Stimulated activated CD8-positive, alpha-beta memory T cell treated with anti-CD3 and anti-CD28 coated beads, Interleukin-15, amount 100 ng/mL, for 4 hours (primary cell): ENCODE measurements at places on chromosomes 7 and 10.

- DNase-seq = no peak
Measured at GRCh38 chr10:86653987-86654386, 360 bp upstream of the OPN4 start.

GRCh38 chr7:144720149-144720548 lies 115.7 kb downstream of the TPK1 start:
- DNase-seq = no peak

DNA sequence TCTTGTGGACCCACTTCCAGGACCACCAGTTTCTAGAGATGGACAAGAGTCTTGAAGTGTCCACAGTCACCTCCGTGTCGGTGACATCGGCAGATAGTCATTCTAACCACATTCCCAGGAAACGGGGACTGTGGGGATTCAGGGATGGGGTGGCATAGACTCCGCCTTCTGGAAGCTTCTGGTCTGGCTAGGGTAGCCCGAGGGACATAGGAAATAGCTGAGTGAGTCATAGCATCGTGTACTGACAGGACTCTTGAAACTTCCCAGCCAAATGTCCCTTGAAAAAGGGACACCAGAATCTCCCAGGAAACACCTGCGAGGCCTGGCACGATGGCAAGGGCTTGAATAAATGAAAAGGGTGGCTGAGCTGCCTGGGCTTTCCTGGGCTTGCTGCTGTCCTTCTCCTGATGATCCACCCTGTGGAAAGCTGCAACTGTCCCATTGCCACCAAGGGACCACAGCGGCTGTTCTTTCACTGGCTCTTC lies 84.1 kb upstream of the LRRC4 start:
- no peak for DNase-seq

GRCh38 chr10:11831520-11831951 lies 8.4 kb downstream of the PROSER2 start:
- DNase-seq = no peak

DNA sequence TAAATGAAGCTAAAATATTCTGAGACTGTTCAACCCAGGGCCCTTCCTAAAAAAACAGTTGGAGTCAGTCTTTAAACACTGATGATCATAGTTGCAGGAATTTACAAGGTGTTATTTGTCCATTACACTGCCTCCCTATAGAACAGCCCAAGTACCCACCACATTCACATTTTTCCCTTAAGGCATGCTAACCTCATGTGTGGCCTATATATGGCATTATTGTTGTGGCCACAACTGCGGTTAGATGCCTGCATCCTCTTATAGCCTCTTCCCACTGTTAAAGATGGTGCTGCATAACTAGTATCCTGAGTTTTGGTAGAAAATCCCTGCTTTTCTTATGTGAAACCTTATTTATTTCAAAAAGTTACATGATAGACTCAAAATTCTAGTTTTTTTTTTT lies 287.9 kb upstream of the SEMA3A start:
- DNase-seq = no peak

DNA sequence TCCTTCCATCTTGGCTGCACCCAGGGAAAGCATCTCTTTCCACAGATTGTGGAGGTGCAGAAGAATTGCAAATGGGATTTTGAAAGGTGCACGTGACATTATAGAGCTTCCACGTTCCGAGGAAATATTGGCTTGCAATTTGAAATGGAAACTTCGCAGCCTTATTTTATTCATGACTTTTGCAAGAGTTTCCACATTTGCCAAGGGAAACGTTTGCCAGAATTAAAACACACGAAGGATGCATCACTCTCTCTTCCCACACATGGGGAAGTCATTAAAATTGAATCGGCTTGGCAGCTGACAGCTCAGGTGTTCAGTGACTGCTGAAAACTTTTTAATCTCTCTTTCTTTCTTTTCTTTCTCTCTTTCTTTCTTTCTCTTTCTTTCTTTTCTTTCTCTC lies 475.4 kb upstream of the IGFBP3 start:
- no peak for DNase-seq

DNA sequence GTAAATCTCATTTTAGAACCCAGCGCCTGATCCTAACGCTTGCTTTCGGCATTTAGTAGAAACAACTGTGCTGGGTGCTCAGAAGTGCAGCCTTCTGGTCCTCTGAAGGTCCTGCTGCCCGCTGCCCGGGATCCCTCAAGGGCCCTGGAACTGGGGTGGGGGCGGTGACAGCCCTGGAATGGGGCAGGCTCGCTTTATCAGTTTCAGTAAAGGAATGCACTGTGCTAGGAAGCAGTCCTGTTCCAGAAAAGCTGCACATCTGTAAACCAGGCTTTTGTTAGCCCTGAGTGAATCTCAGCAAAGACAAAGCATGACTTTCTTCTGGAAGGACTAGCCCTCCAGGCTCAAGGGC lies 254.6 kb downstream of the TNS3 start:
- no peak for DNase-seq

GRCh38 chr7:131288450-131288849 lies 39.2 kb upstream of the MKLN1 start:
- no peak for DNase-seq

GRCh38 chr7:108328174-108328651 lies 128.0 kb downstream of the NRCAM start:
- no peak for DNase-seq

GRCh38 chr7:95871075-95871848 lies 98.9 kb downstream of the DYNC1I1 start:
- no peak for DNase-seq

- DNase-seq = no peak
Measured at GRCh38 chr7:53121374-53121773, 85.9 kb downstream of the POM121L12 start.

DNA sequence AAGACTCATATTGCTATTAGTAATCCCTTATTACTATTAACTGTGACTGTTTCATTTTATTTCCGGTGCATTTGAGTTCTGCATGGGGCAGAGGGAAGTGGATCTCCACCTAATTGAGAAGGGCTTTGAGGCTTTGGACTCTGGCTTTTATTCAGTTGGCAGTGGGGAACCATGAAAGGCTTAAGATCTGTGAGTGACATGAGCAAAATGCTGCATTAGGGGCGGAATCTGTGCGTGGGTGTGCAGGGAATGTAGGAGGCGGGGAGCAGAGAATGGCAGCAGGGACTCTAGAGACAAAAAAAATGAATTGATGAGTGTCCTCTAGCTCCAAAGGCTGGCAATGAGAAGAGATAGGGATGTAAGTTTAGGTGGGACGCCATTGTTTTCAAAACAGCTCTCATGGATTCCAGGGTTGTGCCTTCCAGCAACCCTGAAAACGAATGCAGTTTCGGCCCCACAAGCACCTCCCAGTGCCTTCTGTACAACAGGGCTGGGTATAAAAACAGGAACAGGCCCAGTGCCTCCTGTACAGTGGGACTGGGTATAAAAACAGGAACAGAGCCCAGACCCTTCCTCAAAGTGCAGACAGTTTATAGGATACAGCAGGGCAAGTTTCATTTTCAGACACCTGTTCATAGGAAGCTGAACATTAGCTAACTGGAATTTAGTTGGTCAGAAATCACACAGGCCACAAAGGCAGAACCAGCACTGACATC lies 663.3 kb upstream of the FOXK1 start:
- no peak for DNase-seq

GRCh38 chr7:156140896-156141295 lies 328.6 kb upstream of the SHH start:
- no peak for DNase-seq

GRCh38 chr7:108225531-108226181 lies 95.5 kb upstream of the LAMB4 start:
- DNase-seq = no peak

DNA sequence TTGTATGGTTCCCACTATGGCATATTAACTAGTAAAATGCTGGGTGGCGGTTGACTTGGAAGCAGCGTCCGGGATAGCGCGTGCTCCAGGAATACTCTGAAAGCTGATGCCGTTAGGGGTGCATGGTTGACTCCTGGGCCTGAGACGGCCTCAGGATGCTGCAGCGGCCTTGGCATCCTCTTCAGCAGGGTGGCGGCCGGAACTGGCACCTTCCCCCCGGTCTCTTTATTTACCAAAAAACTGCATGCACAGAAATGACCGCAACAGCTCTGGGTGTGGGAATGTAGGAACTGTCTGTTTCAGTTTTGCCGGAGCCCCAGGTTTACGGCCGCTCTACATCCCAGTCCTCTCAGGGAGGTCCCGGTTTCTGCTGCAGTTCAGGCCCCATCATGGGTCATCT lies 28.8 kb downstream of the PFKP start:
- no peak for DNase-seq

- DNase-seq = no peak
Measured at GRCh38 chr10:122786269-122786668, 59.4 kb downstream of the CUZD1 start.

DNA sequence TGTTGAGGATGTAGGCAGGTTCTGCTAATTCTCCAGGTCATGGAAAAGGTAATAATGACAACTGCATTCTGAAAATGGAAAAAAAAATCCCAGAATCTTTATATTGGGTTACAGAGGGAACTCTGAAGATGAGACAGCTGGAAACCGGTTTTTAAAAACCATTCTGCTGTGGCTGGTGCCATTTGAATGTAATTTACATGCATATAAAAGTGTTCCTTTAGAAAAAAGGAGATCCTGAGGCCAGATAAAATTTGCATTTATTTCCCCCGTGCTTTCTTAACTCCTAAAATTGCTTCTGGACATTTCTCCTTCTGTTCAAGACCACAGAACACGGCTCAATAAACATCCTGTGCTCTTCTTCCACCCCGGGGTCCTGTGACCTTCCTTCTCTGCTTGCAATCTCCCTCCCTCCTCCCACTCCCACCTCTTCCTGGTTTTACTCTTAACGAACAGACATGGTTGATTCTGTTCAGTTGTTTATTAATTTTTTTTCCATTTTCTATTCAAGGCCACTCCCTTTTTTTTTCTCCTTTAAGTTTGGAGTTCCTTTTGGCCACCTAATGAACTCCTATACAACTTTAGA lies 41.6 kb downstream of the SH2D4B start:
- no peak for DNase-seq

GRCh38 chr7:132709971-132710567 lies 133.8 kb upstream of the PLXNA4 start:
- no peak for DNase-seq

GRCh38 chr10:116838143-116838725 lies 11.1 kb upstream of the ENO4 start:
- DNase-seq = no peak

DNA sequence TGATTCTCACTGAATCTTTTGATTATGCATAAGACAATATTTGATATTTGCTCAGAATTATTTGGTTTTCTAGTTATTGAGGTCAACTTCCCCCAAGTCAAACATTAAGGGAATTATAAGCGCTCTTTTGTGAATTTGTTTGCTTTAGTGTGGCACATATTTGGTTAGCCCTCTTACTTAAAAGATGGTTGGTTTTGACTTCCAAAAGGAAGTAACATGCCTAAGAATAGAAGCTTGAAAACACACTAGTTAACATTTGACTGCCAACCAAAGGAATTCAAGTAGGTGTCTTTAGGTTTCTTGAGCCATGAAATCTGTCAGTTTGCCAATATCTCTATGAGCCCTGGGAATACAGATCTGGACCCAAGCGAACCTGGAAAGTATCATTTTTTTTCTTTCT lies 24.9 kb downstream of the STEAP4 start:
- no peak for DNase-seq

- no peak for DNase-seq
Measured at GRCh38 chr7:150417863-150418262, 32.6 kb upstream of the GIMAP8 start.
